Dermis blood vessel endothelial cell (primary cell): ENCODE measurements at places on chromosomes 5 and 9. TPM values are rescaled to one million over a fixed set of nuclear protein-coding genes. Genes with fewer than 3 reads are reported as not detected.

The PCDHGA3 gene
- total RNA-seq: 0.70 and 1.2 TPM in 2 replicates

The LCN10 gene
- 0.05 TPM in 1 of 2 replicates, not detected in the other for total RNA-seq

The KLF4 gene
- 0.98 and 4.6 TPM in 2 replicates for total RNA-seq

The TLX3 gene
- not detected in 2 replicates for total RNA-seq

The TAF11L12 gene
- not detected in 2 replicates for total RNA-seq

The RGS14 gene
- 4.4 and 9.9 TPM in 2 replicates for total RNA-seq

The CCNJL gene
- 8.0 and 10.4 TPM in 2 replicates for total RNA-seq

The FOXI1 gene
- total RNA-seq: not detected in 2 replicates

The THBS4 gene
- total RNA-seq: 0.28 and 1.4 TPM in 2 replicates

The PRRX2 gene
- total RNA-seq: 0.56 and 1.2 TPM in 2 replicates
